Stimulated activated CD8-positive, alpha-beta memory T cell treated with anti-CD3 and anti-CD28 coated beads, Interleukin-4, amount 100 ng/mL, for 24 hours (primary cell): ENCODE measurements at places on chromosomes 16 and 17.

DNA sequence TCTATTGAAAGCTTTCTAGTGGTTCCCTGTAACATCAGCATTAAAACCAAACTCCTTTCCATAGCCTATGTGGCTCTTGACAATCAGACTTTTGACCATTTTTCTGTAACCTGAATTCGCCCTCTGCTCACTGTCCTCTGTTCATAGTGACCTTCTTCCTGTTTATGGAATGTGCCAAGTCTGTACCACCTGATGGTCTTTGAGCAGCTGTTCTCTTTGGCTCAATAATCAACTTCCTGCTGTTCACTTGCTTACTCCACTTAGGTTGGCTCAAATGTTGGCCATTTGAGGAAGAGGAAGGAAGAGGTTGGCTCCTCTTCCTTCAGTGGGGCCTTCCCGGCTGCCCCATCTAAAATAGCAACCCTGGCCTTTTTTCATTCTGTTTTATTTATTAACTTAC is 251.5 kb downstream of the CA10 start:
- no peak for DNase-seq

DNA sequence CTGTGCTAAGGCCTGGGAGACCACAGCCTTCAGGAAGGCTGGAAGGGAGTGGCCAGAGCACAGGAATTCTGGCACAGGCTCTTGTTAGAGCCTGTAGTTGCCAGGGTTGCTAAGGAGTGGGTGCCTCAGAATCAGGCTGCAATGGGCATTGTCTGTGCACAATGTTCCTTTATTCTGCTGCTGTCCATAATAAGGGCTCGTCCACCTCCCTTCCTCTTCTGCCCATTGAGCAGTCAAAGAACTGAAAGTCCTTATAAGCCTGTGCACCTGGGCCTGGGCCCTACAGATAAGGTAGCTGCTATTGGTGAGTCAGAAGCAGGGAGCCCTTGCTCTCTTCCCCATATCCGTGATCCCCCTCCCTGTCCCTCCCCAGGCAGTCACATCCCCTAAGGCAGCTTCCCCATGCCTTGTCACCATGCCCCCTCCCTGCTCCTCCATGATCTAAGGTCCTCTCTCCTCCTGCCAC is 5.4 kb upstream of the CNGB1 start:
- no peak for DNase-seq

DNA sequence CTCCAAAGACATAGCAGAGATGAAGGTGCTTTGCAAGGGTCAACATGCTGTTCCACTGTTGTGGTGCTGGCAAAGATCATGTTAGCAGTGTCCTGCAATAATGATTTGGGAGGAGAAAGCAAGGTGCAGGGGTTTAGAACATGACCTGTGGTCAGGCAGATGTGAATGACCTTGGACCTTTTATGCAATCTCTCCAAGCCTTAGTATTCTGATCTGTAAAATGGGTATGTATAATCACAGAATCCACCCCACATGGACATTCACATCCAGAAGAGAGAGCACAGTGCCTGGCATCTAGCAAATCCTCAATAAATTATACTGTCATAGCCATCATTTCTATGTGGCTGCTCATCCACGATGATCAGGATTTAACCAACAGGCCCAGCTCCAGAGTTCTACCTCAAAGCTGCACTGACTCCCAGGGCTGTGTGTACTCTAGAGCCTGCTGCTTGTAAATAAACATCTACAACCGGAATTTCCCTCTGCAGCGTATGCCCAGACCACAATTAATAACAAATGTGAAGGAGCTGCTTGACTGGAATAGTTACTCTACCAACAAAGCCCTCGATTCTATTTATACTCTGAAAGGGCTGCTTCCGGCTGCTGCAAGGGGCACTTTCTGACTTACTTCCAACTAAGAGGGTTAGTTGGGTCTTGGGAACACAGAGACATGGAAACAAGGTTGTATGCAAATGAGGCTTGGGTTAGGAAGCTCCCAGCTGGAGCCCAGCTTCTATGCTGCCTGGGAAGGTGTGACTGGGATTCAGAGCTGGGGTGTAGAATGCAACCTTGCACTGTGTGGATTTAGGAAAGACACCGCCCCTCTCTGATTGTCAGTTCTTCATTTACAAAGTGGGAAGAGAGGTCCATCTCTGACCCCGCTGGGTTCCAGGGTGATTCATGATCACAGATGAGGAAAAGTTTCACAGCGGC is 265.2 kb downstream of the XYLT1 start:
- DNase-seq, result no peak

DNA sequence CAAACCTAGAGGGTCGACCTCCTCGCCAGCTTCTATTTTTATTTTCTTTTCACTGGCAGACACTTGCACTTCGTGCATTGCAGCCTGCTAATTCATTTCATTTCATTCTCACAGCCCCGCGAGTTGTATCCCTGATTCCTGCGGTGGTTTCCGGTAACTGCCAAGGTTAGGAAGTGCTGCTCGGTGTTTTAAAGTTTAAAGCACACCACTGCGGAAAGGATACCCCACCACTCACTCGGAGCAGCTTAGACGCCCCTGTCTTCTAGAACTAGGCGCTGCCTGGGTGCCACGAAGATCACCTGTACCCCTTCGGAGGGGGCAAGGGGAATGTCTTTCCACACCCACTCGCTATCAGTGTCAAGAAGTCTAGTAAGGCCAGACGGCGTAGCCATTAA is 509 bp downstream of the CNEP1R1 start:
- DNase-seq, result no peak

- DNase-seq, result no peak
These were observed 39.8 kb downstream of the ARL4D start for GRCh38 chr17:43438626-43439025.

GRCh38 chr17:63623786-63624530 is 1.7 kb downstream of the MAP3K3 start:
- no peak for DNase-seq

- no peak for DNase-seq
These were observed 69.5 kb downstream of the PARN start for GRCh38 chr16:14560523-14560922.

GRCh38 chr16:86040496-86040895 is 141.5 kb downstream of the IRF8 start:
- no peak for DNase-seq

DNA sequence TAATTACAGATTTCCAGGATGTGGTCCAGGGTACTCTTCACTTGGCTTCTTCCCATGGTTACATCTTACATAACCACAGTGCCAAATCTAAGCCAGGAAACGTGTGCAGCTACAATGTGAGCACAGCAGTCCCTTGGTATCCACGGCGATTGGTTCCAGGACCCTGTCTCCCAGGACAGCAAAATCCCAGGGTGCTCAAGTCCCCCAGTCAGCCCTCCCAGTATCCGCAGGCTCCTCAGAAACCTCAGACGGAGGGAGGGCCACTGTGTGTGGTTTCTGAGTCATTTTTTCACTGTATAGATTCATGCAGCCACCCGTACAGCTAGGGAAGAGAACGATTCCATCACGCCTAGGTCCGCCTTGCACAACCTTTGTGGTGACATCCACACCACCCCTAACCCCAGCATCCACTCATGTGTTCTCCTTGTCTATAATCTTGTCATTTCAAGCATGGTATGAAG is 11.1 kb upstream of the ATP2C2 start:
- DNase-seq, result no peak

DNA sequence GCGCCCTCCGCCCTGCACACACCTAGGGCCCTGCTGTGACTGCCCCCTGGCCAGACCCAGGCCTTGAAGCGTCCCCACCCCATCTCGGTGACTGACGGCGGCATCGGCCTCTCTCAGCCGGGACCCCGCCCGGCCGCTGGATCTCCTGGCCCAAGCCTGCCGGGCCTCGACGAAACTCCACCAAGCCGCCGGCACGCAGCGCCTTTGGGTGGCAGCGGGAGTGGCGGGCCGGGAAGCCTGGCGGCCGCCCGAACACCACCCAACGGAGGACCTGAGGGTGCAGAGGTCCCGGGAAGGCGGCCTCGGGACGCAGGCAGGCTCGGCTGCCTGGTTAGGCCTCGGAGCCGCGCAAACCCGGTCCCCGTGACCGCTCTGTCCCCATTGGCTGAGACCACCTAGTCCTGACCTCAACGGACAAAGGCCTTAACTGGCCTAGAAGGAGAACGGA is 12.0 kb upstream of the TMEM97 start:
- DNase-seq, result no peak

- DNase-seq, result no peak
These were observed 922 bp downstream of the FBXL19 start for GRCh38 chr16:30924076-30924912.

DNA sequence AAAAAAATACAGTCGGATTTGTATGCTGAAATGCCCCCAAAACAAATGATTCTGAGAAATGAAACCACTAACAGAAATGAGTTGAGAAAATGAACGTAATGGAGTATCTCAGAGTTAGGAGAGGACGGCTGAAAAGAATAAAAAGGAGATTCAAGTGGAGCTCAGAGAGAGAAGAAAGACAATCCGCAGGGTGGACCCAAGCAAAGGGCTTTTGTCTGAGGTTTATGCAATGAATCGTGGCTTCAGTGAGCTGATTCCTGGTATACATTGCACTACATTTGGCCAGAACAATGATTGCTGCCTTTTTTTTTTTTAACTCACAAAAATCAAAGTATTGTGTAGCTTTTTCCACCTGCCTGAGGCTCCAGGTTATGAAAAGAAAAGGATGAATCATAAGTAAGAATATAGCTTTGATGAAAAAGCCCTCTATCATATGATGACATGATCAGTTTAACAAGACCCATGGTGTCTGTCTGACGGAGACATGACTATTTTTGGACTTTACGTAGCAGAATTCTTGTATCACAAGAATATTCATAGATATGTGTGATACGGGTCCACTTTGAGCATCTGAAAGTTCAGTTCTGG is 4.4 kb upstream of the MED9 start:
- no peak for DNase-seq

DNA sequence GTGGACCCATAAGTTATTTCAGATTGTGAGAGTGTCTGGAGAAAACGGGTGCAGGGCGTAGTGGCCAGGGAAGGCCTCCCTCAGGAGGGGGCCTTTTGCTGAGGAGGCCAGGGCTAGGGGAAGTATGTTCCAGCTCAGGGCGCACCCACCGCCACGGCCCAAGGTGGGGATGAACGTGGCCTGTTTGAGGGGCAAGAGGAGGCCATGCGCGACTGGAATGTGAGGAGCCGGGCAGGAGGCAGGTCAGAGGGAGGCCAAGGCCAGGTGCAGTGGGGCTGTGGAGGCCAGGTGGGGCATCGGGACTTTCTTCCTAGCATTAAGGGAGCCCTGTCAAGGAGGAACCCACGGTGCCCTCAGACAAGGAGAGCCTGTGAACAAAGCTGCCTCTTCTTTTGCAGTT is 26.7 kb downstream of the SLC12A3 start:
- no peak for DNase-seq

DNA sequence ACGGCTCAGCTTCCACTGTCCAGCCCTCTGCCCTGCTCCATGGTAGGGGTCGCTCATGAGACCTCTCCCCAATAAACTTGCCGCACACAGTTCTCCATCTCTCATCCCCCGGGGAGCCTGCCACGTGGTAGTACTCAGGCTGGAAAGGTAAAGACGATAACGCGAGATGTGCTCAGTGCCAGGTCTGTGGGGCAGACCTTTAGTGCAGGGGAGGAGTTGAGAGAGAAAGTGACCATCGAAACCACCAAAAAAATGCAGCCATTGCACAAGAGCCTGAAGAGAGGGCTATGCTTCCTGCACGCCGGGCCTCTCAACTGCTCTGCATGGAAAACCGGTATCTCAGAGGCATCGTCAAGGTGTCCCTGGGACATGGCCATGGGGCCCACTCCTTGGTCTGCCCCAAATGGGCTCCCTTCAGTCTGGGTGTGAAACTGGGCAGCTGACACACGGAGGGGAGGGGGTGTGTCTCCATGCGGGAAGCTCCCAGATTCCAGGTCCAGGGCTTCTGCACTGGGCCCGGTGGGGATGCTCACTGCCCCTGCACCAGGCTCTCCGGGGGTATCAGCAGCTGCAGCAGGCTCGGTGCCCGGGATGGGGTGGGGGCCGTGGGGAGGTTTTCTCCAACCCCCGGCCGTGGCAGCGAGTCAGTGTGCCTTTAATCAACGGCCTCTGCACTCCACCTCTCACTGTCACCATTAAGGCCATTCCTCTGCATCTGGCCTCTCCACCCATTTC is 4.7 kb upstream of the AANAT start:
- DNase-seq, result no peak

DNA sequence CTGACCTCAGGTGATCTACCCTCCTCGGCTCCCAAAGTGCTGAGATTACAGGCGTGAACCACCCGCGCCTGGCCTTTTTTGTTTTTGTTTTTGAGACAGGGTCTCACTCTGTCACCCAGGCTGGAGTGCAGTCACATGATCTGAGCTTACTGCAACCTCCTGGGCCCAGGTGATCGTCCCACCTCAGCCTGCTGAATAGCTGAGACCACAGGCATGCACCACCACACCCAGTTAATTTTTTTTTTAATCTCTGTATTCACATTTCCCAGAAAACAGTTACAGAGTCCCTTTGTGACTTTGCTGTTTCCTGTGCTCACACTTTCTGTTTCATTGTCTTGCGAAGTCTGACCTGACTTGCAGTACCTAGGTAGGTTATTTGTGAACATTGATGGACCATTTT is 2.7 kb downstream of the CLUAP1 start:
- DNase-seq, result no peak

- DNase-seq, result no peak
These were observed 100.1 kb downstream of the YPEL2 start for GRCh38 chr17:59431601-59432000.

GRCh38 chr17:11097121-11097520 is 143.9 kb upstream of the SHISA6 start:
- no peak for DNase-seq

- DNase-seq, result no peak
These were observed 9.2 kb downstream of the FMNL1 start for GRCh38 chr17:45230787-45231480.

DNA sequence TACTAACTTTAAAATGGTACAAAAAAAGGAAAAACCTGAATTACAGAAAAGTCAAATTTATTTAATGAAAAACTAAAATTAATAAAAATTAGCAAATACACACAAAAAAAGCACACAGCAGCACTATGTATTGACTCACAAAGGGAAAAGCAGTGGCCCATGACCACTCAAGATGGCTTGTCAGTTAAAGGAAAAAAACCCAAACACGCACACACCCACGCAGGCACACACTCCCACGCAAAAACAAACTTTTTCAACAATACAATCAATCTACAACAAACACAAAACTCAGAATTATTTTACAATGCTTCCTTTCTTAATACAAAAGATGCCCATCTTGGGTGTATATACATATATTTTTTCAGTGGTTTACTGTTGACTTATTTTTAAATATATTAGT is 24.2 kb downstream of the SIAH1 start:
- no peak for DNase-seq

GRCh38 chr16:19382887-19383816 is 34.5 kb upstream of the TMC5 start:
- DNase-seq, result no peak

DNA sequence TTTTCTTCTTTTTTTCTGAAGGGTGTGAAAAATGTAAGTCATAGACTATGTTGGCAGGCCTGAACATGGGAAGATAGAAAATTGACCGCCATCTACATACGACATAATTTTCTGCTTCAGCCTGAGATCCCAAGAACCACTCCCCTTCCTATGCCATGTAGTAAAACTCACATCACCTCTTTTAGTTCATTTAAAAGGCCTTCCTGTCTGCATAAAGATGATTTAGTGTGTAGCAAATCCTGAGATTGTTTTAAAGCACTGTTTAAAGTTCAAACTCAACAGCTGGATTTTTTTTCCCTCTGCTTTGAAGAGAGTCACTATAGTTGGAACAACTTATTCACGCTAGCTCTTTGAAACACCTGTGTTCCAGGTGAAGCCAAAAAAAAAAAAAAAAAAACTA is 101.5 kb downstream of the NLK start:
- DNase-seq, result no peak
